Activated CD4-positive, alpha-beta T cell treated with anti-CD3 and anti-CD28 coated beads for 1 hour (primary cell): ENCODE measurements at places on chromosomes 1 and 21.

GRCh38 chr1:230515451-230516145 lies 89.5 kb upstream of the PGBD5 start:
- no peak for DNase-seq

DNA sequence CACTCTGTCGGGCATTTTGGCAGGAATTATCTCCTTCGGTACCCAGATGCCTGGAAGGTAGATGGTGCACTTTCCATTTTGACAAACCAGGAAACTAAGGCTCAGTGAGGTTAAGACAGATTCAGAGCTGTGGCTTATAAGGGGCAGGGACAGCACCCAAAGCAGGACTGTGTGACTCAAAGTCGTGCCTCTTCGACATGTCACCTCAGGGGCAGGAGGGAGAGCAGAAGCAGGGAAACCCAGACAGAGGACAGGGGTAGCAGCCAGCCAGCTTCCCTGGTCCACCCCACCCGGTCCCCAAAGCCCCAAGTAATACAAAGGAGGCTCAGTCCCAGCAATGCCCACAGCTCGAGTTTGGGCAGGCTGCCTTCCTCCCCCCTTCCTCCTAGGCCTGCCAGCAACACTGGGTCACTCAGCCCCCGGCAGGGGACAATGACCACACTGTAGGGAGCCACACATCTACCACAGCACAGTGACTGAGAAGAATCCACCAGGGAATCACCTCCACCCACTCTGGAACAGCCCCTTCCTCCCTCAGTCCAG lies 2.5 kb downstream of the RHOC start:
- DNase-seq: no peak

DNA sequence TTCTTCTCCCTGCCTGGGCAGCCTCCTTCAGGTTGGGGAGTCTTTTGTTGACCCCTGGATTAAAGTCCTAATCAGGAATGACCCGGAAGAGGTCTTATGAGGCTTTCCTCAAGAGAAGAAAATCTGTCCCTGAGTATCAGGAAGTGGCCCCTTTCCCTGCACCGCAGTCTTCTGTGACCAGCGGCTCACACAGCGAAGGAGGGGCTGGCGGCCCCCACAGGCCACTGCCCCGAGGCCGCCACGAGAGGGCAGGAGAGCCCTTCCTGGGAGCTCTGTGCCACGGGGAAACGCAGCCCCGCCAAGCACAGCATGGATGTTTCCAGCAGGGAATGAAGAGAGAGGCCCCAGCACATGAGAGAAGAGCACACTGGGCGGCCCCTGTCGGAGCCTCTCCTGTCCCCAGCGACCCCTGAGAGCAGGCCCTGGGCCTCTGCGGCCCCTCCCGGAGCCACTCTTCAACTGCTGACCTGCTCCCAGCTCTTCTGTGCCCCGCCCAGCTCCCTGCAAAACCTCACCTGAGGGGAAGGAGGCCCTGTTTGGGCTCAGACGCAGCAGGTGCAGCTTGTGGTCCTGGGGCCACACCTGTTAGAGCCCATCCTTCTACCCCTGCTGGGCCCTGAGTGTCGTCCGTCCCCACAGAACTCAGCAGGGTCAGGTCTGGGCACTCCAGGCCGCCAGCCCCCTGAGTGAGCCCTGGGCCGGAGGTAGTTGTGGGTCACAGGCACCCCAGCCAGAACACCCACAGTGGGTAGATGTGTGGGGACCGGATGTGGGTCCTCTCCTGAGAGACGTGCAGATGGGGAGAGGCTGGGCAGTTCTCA lies 4.9 kb upstream of the POFUT2 start:
- DNase-seq: peak; percentile 65

GRCh38 chr1:208628022-208628914 lies 384.1 kb upstream of the PLXNA2 start:
- DNase-seq: no peak

DNA sequence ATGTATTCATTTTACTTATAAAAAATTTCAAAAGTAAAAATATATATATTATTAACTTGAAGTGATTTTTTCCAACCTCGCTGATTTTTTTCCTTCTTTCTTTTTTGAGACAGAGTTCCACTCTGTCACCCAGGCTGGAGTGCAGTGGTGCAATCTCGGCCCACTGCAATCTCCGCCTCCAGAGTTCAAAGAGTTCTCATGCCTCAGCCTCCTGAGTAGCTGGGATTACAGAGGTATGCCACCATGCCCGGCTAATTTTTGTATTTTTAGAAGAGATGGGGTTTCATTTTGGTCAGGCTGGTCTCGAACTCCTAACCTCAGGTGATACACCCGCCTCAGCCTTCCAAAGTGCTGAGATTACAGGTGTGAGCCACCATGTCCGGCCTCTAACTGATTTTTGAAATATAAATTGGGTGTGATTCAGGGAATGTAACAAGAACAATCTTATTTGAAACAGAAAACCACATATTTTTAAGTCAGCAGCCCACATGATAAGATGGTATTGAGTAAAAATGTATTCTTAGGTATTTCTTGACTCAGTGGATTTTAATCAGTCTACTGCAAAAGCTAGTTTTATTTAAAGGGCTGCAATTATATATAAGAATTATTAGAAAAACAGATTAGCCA lies 30.0 kb downstream of the ZBTB8B start:
- DNase-seq: no peak
